ENCODE measurements at places on chromosomes 11 and 22.

- no peak for ATAC-seq
These were observed 14.8 kb downstream of the CHKA start for GRCh38 chr11:68106165-68106940.

DNA sequence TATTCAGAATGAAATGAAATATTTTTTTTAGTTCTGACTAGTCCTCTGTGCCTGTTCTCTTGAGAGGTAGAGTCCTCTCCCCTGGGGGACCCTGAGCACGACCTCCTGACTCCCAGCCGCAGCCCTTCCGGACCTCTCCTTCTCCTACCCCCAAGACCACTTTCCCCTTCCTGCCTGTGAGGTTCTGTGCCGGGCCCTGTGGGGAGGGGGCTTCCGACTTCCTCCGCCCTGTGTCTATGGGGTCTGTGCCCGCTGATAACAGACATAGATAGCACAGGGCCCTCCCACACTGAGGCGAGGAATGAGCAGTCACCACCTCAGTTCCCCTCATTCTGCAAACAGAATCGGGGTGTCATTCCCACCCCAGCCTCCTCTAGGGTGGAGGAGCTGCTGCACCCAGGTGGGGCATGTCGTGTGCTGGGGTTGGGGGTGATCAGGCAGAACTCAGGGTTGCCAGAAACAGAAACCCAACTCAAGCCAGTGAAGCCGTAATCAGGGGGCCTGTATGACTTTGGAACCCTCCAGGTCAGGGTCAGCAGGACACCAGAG, 11.9 kb upstream of the PKP3 start:
- no peak for ATAC-seq

DNA sequence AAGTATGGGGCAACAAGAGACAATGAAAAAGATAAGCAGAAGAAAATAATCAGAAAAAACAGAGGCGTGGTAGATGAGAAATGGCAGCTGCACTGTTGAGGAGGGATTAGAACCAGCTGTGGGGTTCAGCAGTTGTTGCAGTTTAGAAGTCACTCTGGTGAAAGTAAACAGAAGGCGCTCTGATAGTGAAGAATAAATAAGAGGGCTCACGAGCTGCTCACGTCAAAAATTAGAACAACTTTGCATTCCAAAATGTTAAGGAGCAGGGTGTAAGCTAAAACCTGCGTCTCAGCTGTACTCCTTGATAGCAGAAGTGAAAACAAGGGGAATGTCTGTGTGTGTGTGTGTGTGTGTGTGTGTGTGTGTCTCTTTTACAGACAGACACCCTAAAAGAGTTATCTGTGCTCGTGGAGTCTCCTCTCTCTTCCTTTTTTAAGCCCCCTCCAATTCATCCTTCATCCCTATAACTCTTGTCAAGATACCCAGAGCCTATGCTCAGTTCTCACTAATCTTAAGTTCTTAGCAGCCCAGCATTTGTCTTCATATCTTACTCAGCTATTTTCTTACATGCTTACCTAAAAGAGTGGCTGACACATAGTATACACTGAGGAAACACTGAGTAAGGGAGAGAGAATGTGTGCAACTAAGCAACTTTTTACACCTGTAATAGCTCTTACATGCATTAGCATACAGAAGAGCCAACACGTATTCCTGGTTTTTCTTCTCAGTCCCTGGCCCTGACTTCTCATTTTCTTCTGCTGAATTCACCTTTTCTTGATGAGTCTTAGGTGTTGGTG, 8.9 kb downstream of the TTC17 start:
- ATAC-seq, result peak; percentile 84

- no peak for ATAC-seq
These were observed 2.1 kb upstream of the TTLL12 start for GRCh38 chr22:43188829-43189545.

DNA sequence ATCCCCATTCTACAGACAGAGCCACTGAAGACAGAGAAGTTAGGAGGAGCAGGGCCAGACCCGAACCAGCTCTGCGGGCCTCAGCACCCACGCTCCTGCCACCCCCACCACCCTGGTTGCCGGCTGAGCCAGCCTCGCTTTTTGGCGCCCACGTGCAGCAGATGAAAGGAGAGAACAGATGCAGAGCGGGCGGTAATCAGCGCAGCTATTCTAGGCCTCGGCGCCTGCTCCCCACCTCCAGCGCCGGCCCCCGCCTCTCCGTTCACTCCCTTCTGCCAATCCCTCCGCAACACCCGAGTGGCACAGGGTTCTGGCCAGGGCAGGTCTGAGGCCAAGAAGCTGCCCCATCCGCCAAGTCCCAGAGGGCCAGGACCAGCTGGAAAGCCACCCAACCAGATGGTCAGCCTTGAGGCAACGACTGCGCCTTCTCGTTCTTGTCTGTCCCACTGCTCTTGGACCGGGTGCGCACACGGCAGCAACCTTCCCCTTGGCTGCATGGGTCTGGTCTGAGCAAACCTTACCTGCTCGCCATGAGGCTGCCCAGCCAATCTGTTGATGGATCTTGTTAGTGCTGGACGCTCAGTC, 16.8 kb downstream of the DNAL4 start:
- no peak for ATAC-seq

GRCh38 chr11:111012491-111012890, 233.0 kb upstream of the POU2AF2 start:
- no peak for ATAC-seq

- ATAC-seq, result peak; percentile 59
These were observed 5.7 kb upstream of the SUN2 start for GRCh38 chr22:38761202-38762162.

DNA sequence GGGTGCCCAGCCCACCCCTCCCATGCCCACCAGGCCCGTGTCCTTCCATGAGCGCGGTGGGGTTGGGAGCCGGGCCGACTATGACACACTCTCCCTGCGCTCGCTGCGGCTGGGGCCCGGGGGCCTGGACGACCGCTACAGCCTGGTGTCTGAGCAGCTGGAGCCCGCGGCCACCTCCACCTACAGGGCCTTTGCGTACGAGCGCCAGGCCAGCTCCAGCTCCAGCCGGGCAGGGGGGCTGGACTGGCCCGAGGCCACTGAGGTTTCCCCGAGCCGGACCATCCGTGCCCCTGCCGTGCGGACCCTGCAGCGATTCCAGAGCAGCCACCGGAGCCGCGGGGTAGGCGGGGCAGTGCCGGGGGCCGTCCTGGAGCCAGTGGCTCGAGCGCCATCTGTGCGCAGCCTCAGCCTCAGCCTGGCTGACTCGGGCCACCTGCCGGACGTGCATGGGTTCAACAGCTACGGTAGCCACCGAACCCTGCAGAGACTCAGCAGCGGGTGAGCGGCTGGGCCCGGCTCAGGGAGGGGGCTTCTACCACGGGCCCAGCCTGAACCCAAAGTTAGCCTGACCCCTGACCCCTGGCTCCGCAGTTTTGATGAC, 3.0 kb downstream of the PKP3 start:
- ATAC-seq, result peak; percentile 80

- ATAC-seq, result no peak
These were observed 510.2 kb downstream of the METTL15 start for GRCh38 chr11:28618416-28618815.

- ATAC-seq, result no peak
These were observed 298.7 kb upstream of the DDI1 start for GRCh38 chr11:103737747-103738146.

DNA sequence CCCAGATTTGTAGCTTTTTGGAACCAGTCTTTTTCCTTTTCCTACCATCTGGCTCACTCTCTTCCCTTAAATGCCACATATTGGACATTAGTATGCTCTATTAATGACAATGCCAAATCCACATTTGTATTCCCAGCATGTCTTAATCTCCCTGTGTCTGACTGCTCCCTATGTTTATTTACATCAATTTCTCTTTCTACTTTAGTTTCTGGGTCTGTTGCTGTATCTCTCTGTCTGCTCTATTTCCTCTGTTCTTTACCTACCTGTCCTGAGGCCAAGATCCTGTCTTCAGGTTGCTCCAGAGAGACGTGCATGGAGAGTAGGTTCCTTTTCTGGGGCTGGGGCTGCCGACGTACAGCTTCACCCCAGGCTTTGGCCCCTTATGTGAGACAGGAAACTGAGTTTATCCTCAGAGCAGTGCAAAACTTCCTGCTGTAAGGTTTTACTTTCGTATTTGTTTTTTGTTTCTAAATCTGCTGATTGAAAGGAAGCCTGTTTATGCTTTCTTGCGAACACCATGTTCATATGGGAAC, 25.6 kb downstream of the OR2AG2 start:
- peak; percentile 87 for ATAC-seq

DNA sequence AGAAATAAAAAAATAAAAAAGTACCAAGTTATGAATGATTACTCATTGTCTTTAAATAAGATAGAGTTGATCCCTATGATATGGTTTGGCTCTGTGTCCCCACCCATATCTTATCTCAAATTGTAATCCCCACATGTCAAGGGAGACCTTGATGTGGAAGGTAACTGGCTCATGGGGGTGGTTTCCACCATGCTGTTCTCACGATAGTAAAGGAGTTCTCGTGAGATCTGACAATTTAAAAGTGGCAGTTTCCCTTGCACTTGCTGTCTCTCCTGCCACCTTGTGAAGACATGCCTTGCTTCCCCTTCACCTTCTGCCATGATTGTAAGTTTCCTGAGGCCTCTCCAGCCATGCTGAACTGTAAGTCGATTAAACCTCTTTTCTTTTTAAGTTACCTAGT, 18.8 kb downstream of the QSER1 start:
- ATAC-seq, result no peak

GRCh38 chr11:78220218-78221157, 31.8 kb downstream of the USP35 start:
- ATAC-seq, result no peak
